ENCODE measurements at places on chromosomes 5 and 9.

GRCh38 chr5:163695830-163696578 is 190.6 kb downstream of the MAT2B start:
- peak; percentile 41 for DNase-seq

GRCh38 chr9:94178927-94179326 is 80.2 kb upstream of the ZNF169 start:
- DNase-seq, result no peak

- peak; percentile 4 for DNase-seq
These were observed 119.0 kb downstream of the MAT2B start for GRCh38 chr5:163624431-163624830.

DNA sequence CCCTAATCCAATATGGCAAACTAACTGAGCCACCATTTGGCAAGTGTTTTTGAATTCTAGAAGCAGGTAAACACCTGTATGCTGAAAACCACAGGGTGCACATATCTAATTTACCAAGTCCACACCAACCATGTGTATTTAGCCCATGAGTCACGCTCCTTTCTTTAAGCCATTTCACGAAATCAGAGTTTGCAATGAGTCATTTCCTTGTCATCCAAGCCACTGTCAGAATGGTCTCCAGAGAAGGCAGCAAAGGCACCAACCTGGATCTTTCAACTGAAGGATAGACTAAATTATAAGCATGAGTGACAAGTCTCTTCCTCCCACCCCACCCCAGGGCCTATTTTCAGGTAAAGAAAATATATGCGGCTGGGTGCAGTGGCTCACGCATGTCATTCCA is 110.0 kb downstream of the PAX5 start:
- DNase-seq, result peak; percentile 25

DNA sequence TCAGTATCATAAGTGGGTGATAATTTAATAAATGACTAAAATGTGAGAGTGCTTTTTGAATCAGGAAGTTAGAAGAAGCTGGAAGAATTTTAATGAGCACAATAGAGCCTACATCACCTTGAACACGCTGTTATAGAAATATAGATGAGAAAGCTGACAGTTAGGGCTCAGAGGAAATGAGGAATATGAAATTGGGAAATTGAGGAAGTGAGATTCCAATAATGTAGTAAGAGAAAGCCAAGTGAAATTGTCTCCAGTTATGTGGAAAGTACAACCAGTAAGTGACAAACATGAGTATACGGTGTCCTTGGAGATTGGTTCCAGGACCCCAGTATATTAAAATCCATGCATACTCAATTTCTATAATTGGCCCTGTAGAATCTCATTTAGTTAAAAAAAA is 235.9 kb upstream of the FAM174A start:
- no peak for DNase-seq

DNA sequence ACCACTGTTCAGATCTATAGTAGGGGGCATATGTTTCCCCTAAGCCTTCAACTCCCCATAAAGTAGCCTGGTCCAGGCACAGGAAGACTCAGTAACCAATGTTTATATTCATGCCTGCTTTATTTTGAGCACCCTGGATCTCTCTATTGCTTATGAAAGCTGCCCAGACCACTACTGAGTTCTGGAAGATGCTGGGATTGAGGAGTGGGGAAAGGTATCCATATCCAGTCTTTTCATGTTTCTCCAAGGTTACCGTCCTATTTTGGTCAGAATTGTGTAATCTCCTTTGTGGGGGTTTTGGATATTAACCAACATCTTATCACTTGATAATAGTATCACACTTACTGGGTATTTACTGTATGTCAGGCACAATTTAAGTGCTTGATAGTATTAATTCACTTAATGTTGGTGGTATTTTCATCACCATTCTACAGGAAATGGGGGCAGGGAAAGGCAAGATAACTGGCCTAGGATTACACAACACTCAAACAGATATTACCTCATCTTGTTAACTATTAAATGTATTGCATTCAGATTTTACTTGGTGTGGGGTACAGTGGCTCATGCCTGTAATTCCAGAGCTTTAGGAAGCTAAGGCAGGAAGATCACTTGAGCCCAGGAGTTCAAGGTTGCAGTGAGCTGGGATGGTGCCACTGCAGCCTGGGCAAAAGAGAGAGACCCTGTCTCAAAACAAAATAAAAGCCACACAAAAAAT is 36.3 kb downstream of the RUSC2 start:
- no peak for DNase-seq

DNA sequence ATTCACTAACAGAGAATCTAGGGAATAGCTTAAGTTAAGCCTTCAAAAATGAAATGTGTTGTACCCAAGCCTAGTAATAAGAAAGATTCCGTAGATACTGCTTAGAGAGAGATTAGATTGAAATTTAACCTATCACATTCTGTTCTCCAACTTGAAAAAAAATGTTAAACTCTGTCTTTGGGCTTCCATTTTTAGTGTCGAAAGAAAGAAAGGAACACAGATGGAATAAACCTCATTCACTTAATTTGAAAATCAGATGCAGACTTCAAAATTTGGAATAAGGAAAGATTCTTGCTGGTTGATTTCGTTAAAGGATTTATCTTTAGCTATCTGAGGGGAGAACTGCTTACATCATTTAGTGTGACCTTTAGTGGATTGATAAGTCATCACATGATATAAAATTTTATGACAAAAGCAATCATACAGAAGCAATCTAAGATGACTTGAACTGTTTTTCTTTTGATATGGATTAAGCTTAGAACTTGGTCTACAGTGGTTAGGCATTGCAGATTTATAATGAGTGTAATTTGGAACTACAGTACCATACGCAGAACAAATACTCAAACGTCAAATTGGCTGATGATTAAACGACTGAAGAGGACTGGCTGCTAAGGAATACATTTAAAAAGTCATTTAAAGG is 128.5 kb downstream of the GLIS3 start:
- no peak for DNase-seq

DNA sequence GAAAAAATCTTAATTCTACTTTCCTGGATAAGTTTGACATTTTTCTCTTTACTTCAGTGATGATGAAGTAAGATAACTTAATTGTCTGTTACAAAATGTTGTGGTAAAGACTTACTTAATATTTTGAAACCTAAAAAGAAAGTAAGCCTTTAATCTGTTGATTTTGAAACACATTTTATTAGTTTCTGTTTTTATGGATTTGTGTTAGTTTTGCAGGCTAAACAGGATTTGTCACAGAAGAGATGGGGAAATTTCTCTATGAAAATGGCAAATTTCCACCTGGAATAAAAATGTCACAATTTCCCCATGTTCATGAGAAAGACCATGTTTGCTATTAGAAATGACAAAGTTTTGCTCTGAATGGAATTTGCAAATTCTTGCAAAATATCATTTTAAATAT is 237.1 kb downstream of the RFX3 start:
- DNase-seq, result no peak

- DNase-seq, result no peak
These were observed 220.9 kb downstream of the ACTL7B start for GRCh38 chr9:108634672-108635462.

- DNase-seq, result no peak
These were observed 202.5 kb downstream of the NTRK2 start for GRCh38 chr9:84871983-84872382.

- no peak for DNase-seq
These were observed 253.0 kb upstream of the IRX2 start for GRCh38 chr5:3004361-3005080.

DNA sequence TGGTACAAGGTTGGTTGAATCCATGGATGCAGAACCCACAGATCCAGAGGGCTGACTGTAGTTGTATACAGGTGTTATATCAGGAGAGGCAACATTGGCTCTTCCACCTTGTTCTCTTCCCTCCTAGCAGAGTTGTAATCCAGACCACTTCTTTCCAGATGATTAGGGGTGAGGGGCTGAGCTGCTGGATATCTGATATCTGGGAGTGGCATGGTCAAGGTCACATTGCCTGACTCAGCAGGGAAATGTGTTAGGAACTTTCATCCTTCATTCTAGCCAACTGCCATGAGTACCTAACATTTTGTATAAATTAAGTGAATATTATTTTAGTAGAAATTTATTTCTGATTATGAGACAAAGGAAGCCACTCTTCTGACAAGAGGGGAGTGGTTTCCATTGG is 7.3 kb downstream of the DAPK1 start:
- DNase-seq, result no peak

DNA sequence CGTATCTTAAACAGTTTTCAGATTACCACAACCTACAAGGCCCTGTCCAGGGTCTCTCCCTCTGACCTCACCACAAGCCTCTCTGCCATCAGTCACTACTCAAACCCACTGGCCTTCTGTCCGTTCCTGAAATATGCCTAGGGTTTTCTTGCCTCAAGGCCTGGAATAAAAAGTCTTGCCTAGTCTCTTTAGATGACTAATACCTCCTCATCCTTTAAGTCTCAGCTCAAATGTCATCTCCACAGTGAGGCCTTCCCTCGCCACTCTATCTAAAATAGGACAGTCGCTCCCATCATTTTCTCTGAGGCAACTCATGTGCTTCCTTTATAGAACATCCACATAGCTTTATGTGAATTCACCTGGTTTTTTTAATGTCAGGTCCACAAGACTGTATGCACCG is 5.2 kb downstream of the DENND1A start:
- no peak for DNase-seq

- no peak for DNase-seq
These were observed 242.5 kb downstream of the DIRAS2 start for GRCh38 chr9:90400091-90400490.

DNA sequence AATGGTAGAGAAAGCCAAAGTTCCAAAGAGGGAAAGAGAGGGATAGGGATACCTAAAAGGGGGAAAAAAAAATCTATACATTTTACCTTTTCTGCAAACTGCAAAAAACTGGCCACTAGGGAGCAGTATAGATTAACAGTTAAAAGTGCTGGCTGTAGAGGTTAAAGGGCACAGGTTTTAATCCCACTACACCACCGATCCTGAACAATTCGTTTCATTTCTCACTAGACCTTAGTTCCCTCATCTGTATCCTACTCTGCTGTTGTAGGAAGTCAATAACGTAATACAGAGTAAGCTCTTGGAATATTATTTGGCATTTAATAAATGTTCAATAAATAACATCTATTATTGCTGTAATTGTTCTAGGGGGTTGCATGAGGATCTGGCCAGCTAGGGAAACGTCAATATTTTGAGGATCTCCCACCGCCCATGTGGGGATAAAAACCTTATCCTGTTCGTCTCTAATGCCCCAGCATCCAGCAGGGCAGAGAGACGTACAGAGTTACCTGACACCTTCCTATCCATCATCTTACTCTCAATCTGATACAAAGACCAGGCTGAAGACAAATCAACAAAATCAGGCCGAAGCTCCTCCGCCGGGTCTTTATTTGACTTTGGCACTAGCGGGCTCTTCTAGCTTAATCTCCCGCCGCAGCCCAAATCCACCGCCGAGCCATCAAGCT is 757 bp downstream of the CDC26 start:
- DNase-seq, result peak; percentile 11

- no peak for DNase-seq
These were observed 40.1 kb downstream of the SLC38A9 start for GRCh38 chr5:55671975-55672374.
